ENCODE measurements at places on chromosomes 6 and 20.
A peak's percentile ranks its signal among the peaks of the same experiment; 100 is the strongest.

- no peak for DNase-seq
These were observed 20.8 kb upstream of the BMP5 start for GRCh38 chr6:55895972-55896730.

GRCh38 chr6:37499433-37500293 lies at the start of gene CCDC167:
TSS of gene CCDC167 (minus strand) at chr6:37499893. CDS start at chr6:37499863, 30 bp downstream.
- DNase-seq, result peak; percentile 97

GRCh38 chr6:12766365-12766764 lies 49.8 kb downstream of the PHACTR1 start:
- no peak for DNase-seq

- no peak for DNase-seq
These were observed 5.5 kb downstream of the HTR1B start for GRCh38 chr6:77457720-77458349.

GRCh38 chr6:161169035-161169434 lies 104.8 kb downstream of the AGPAT4 start:
- no peak for DNase-seq

GRCh38 chr6:40819182-40819834 lies 219.7 kb downstream of the UNC5CL start:
- DNase-seq, result no peak

DNA sequence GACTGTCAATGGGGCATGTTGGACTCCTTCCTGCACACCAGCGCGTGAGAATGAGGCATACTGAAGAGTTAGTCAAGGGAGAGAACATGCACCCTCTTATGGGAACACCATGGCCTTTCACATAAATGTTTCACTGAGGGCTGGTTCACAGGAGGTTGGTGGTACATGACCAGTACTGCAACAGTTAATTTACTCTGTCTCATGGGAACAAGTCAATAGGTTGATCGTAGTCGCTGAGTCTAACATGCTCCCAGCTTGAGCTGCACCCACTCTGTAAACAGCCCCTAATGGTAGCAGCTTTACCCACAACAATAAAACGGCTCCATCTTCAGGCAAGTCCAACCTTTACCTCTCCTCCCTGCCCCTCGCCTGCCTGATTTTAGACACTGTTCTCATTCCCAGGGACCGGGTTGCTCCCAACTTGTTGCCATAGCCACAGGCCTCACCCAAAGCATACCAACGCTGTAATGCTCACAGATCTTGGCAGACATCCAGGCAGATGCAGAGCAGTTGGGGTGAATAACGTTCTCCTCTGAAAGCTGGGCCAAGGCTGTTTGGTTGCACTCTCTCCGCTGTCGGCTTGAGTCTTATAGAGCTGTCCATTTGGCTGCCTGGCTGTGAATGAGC lies 111.3 kb downstream of the LY86 start:
- peak; percentile 97 for DNase-seq

- DNase-seq, result no peak
These were observed 4.3 kb downstream of the ARFGAP1 start for GRCh38 chr20:63276956-63277355.

- DNase-seq, result no peak
These were observed 99.5 kb downstream of the FOXO3 start for GRCh38 chr6:108660251-108660650.

GRCh38 chr6:107116328-107116892 lies 1.1 kb upstream of the BEND3 start:
- DNase-seq, result no peak

GRCh38 chr6:116381000-116381399 lies 10.3 kb downstream of the DSE start:
- DNase-seq, result no peak

DNA sequence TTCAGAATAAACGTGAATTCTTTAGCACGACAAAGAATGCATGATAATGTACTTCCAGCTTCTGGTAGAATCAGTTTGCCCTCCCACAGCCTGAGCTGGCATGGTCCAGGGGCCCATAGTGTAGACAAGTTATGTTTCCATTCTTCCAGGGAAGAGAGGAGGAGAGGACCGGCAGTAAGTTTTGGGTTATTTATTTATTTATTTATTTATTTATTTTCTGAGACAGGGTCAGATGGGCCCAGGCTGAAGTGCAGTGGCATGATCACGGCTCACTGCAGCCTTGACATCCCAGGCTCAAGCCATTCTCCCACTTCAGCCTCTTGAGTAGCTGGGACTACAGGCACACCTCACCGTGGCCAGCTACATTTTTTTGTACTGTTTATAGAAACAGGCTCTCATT lies 4.7 kb downstream of the GABRR1 start:
- DNase-seq, result no peak

DNA sequence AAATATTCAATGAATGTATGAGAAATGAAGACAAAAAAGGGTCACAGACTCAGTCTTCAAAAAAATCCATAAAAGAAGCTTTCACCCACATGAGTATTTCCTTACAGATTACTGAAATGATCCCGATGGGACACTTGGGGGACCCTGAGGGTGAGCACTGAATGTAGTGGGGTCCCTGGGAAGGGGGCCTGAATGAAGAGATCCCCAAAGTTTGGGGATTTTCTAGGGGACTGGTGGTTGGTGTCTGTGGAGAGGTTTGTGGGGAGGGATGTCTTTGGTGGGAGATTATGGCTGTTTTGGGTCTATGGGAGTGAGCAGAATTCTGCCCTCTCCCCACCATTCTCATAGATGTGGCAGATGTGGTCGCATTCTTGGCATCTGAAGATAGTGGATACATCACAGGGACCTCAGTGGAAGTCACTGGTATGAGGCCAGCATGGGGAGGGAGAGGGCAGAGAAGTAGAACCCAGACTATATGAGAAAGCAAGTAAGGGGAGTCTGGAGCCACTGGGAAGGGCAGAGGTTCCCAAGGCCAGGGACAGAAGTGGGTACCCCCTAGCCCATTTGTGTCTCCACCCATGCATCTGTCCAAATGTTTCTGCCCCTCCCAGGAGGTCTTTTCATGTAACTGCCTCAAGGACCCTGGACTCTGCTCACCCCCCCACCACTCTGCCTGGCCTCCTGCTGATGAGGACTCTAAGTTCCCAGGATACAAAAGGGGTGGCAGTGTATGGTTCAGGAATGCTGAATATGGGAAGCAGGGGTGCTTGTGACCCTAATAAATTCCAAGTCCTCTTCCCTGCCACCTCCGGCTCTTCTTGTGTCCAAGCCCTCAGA lies 1.8 kb downstream of the HSD17B8 start:
- DNase-seq, result no peak

DNA sequence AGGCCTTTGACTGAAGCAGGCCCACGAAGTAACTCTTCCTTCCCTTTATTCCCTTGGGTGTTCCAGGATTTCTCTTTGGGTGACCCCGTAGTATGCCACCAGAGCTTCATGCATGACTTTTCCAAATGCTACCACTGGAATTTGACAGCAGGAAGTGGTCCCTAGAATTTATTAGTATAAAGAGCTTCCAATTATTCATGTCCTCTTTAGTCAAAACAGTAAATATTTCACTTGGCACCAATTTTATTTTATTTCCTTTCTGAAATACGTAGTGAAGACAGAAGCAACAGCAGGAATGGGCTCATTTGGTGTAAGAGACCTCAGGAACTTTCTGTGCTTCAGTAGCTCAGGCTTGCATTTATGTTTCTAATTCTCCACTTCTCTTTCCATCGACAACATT lies 151.3 kb downstream of the LCA5 start:
- no peak for DNase-seq

GRCh38 chr6:56238352-56238751 lies 9.0 kb downstream of the COL21A1 start:
- DNase-seq, result no peak

DNA sequence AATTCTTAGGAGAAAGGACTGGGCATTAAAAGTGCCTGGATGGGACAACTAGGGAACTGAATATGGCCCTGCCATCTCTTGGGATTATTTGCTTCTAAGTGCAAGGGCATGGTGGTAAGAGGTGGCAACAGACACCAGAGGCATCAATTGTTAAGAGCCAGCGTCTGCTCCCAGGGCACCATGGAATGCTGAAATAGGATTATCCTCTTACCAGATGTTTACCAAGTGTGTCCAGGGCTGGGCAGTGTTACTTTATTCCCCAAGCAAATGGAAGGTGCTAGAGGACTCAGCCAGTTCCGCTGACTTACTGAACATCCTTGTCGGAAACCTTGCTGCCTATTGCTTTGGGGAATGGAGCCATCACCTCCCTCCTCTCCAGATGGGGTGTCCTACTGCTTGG lies 273.6 kb upstream of the SUPT3H start:
- no peak for DNase-seq

DNA sequence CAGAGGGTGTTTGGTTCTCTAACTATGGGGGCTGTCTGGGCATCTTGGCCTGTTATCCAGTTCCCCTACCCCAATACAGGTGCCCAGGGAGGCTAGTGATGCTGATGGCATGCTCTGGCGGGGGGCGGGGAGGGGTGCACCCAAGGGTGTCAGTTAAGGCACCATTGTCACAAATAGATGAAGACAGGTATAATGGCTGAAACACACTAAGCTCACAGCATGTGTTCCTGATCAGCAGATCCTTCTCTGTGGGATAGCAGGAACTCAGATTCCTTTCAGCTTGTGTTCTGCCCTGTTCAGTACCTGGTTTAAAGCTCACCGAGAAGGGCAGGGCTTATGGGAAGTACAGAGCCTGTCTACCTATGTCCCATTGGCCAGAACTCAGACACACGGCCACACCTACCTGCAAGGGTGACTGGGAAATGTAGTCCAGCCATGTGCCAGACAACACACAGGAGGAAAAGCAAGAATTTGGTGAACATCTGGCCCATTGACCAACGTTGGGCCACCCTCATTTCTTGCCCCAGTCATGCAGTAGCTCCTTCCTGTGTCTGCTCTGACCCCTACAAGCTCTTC lies 3.4 kb upstream of the RSPO4 start:
- no peak for DNase-seq

- DNase-seq, result no peak
These were observed 31.0 kb downstream of the SIRPA start for GRCh38 chr20:1926237-1926636.

DNA sequence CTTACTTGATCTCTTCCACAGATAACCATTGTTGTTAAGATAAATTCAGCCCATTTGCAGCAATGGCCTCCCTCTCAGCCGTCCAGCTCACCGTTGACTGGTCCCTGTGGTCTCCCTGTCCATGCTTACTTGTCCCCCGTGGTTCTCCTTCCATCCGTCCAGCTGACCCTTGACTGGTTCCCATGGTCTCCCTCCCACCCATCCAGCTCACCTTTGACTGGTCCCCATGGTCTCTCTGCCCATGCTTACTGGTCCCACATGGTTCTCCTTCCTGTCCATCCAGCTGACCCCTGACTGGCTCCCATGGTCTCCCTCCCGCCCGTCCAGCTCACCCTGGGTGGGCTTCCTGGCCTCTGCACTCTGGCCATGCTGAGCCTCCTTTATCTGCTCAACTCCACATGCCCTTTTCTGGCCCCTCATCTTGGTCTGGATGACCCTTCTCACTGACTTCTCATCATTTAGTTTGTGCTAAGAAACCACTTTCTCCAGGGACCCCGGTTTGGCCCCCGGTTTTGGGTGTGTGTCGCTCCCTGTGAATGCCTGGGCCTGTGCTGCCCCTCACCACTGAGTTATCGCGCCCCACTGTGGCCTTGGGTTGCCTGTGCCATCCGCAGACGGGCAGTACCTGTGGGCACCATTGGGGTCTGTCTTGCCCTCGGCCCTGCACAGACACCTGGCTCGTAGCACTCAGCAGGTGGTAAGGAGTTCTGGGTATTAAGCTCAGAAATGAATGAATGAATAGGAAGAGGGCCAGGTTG lies 146.4 kb downstream of the ERMARD start:
- DNase-seq, result no peak

DNA sequence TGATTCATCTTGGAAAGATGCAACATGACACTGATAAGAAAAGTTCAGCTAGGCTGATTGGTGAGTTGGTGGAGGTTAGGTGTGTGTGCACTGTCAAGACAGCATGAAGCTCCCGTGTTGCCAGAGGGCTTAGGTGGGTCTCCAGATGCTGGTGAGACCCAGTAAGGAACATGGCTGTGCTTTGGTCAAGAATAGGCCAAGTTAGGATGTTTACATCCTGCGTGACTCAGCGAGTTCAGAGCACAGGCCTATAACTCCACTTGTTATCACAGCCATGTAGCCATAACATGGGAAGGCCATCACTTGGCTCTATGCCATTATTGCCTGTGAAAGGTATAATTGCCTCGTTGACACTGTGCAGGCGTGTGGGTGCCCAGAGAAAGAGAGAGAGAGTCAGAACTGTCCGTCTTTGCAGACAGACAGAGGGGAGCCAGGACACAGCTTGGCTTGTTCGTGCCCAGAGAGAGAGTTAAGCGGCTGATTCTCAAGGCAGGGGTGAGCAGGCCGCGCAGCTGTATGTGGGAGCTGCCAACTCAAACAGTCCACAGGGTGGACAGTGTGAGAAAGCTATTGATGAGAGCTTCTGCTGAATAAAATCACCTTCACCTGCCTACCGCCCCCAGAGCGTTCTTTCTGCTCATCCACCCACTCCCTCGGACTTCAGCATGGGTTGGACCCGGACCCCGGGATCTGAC lies 43.5 kb downstream of the OR2B6 start:
- DNase-seq, result no peak

GRCh38 chr6:168027521-168027920 lies 30.1 kb downstream of the KIF25 start:
- no peak for DNase-seq

DNA sequence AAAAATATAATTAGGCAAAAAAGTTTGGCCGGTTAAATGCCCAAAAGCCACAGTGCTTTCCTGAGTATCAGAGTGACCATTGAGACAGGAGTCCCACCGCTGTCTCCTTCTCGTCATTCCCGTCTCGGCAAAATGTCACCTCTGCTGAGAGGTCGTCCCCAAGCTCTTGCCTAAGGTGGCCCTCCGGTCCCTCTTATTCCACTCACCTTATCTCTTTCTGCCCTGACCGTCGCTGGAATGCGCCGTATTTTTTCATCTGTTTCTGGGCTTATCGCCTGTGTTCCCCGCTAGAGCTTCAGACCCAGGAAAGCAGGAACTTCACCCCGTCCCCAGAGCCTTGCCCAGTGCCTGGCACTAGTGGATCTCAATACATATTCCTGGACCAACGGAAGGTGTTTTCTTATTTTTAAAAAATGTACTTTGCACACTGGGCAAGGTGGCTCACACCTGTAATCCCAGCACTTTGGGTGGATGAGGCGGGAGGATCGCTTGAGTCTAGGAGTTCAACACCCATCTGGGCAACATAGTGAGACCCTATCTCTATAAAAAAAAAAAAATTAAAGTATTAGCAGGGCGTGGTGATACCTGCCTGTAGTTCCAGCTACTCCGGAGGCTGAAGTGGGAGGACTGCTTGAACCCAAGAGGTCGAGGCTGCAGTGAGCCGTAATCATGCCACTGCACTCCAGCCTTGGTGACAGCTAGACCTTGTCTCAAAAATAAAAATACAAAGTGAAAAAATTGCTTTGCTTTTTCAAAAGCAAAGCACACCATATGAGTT lies 122.8 kb upstream of the PTPN1 start:
- no peak for DNase-seq

- DNase-seq, result no peak
These were observed 90.0 kb upstream of the IFNGR1 start for GRCh38 chr6:137309078-137309762.

DNA sequence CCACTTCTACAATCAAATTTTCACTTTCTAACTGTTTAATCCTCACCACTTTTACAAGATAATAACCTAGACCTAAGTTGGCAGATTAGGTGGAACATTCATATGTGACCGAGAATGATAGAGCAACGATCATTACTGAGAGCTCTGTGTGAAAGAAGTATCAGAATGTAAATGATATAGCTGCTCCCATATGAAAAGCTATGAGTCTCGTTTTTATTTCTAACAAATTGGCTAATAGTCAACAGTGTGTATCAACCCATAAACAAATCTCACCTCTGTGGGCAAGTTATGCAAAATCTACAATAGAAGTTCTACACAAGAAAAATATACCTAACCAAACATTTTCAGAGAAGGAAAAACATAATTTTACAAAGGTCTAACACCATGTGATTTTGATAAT lies 3.7 kb downstream of the LGSN start:
- DNase-seq, result no peak
